DND-41 (cell line): ENCODE measurements at places on chromosomes 13 and 19.

GRCh38 chr19:30685426-30686000, 313.3 kb downstream of the ZNF536 start:
- no peak for DNase-seq

DNA sequence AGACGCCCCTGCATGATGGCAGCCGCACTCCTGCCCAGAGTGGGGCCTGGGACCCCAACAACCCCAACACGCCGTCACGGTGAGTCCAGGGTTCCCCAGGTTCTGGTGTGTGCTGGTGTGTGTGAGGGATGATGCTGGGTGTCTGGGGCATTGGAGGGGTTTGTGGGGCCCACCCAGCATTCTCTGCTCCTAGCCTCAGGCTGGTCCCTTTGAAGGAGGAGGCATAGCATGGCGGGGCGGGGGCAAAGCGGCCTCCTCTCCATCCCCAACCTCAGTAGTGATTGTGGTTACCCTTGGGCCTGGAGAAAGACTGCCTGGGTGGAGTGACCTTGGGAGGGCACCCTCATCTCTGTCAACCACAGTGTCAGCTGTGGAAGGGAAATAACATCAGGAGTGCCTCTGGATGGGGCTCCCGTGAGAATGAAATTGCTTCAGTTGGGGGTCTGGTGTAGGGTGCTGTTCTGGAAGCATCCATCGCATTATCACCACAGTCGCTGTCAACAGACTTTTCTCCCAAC, 7.1 kb upstream of the TIMM50 start:
- DNase-seq: no peak

GRCh38 chr13:20658451-20659040, 45.0 kb upstream of the IL17D start:
- no peak for DNase-seq

DNA sequence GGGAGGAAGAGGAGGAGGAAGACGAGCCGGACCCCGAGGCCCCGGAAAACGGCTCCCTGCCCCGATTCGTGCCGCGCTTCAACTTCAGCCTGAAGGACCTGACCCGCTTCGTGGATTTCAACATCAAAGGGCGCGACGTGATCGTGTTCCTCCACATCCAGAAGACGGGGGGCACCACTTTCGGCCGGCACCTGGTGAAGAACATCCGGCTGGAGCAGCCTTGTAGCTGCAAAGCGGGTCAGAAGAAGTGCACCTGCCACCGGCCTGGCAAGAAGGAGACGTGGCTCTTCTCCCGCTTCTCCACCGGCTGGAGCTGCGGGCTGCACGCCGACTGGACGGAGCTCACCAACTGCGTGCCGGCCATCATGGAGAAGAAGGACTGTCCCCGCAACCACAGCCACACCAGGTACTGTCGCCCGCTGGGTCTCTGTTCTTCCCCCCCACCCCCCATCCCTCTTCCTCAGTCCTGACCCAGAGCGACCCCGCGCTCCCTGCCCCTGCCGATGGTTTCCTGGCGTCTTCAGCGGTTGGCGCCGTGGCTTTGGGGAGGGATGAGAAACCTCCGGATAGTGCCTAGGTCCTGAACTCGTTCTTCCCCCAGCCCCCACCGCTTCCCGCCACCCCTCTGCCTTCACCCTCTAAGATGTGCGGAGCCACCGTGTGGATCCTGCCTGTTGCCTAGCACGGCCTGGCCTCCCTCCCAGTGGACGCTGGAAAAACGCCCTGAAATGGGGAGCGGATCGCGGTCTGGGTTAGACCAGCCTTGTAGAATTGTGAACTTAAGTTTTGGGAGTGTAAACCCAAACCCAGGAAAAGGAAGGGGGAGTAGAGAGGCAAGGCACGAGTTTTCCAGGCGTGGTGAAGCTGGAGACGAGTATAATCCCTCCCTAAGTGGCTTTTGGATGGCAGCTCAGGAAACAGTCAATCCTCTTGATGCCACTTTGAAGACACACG, 1.5 kb downstream of the HS6ST3 start:
- no peak for DNase-seq

DNA sequence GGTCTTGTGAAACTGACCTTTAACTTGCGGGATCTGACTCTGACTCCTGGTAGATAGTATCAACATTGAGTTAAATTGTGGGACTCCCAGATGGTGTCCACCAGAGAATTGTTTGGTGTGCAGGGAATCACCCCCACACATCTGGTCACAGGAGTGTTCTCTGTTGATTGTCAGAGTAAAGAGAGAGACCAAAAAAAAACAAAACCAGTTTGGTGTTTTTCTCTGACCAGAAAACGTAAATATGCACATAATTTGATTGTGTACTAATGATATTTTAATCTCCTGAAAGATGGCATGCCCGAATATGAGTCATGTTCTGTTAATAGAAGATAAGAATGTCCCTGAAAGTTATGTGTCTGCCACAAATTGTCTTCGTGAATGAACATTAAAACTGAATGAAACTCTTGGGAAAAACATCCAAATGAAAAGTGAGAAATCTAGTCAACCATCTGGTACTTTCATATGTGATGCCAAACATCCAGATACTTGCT, 118.5 kb upstream of the GPC6 start:
- no peak for DNase-seq

DNA sequence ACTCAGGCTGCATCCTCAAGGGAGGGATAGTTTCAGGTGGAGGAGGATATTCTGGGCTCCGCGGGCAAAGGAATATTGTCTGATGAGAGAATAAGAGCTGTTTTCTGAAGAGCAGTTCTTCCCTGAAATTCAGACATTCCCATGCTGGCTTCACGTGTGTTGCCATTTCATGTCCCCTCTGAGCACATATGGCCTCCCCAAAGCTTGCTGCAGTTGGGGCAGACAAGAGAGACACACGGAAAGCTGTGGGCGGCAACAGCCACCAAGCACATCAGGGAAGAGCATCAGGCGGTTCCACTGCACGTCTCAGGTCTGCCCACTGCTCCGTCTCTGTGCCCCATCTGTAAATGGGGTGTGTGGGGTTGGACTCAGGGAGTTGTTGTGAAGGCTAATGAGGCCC, 247.5 kb upstream of the TSHZ3 start:
- DNase-seq: no peak
